Thymus (tissue), 14 donors: ENCODE measurements at places on chromosomes 6 and 20. TPM values are rescaled to one million over a fixed set of nuclear protein-coding genes. Genes with fewer than 3 reads are reported as not detected.

DNA sequence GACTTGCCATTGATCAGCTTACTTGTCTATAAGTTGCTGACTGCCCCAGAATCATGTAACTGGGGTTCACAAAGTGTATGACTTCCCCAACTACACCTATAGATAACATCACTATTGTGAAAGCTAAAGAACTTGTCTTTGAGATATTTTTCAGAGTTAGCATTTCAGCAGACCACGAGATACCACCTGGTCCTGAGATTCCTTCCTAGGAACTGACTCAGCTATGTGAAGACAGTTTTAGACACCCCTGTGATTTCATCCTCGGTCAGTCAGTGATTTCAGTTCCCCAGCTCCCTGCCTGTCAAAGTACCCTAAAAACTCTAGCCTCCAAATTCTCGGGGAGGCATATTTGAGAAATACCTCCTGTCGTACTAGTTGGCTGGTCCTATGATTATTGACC, 62.4 kb downstream of the TXNDC5 start:
- DNase-seq: no peak

DNA sequence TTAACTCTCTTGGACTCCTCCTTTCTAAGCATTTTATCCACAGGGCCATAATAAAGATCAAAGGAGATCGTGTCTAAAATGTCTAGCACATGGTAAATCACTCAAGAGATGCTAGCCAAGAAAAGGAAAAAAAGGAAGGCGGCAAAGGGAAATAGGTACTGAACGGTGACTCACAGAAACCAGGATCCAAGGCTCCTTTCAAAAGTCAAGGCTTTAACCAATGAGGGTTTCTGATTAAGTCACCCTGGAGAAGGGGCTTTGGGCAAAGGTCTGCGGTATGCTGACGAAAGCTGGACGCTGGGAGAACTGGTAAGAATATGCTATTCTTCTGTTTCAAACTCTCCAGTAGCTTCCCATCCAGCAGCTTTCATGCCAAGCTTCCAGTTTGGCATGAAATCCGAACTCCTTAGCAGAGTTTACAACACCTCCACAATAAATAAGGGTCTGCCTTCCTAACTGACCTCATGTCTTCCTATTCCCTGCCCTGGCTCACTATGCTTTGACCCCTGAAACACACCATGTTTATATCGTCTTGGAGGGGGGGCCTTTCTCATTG, 1.0 kb downstream of the TOMM34 start:
- DNase-seq: no peak

DNA sequence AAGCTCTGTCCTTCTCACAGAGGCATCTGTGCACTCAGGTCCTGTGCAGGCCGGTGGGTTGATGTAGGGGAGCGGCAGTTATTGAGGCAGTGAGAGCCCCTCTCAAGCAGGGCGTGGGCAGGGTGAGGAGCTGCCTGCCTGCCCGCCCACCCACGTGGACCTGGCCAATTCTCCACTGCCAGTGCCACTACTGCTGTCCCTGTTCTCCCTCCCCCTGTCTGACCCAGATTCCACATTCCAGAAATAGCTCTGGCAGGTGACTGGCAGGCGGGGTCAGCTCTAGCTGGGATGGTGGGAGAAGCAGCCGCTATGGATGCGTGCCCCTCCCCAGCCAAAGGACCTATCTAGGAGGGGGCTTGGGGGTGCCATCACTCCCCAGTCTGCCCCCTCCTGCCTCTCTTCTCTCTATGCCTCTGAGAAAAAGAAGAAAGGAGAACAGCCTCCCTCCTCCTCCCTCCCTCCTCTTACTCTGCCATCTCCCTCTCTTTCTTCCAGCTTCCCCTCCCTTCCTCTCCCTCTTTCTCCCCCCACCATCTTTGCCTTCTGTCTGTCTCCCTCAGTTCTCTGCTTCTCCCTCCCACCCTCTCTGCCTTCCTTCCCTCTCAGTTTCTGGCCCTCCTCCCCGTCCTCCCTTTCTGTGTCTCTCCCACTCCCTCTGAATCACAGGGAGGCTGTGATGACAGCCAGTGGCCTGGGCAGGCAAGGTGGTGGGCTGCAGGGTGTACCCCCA, 86.5 kb upstream of the MYL9 start:
- no peak for DNase-seq

DNA sequence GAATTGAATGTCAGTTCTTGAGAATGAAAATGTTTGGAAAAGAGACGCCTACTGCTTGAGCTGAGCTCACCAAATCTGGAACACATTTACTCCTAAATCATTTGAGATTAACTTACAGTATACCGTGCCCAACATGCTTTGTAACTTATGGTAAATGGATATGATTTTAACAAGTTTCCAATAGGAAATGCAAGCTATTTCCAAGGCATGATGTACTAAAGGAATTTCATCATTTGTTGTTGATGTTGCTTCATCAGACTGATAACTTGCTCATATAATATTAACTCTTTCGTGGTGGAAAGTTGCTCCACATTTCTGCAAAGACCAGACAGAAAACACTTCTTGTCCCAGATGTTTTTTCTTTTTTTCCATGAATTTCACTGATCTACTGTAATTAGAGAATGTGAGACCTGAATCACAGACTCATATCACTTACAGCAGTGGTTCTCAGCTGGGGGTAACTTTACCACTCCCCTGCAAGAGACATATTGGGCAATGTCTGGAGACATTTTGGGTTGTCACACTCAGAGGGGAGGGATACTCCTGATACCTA, 116.6 kb upstream of the TRAF3IP2 start:
- no peak for DNase-seq

DNA sequence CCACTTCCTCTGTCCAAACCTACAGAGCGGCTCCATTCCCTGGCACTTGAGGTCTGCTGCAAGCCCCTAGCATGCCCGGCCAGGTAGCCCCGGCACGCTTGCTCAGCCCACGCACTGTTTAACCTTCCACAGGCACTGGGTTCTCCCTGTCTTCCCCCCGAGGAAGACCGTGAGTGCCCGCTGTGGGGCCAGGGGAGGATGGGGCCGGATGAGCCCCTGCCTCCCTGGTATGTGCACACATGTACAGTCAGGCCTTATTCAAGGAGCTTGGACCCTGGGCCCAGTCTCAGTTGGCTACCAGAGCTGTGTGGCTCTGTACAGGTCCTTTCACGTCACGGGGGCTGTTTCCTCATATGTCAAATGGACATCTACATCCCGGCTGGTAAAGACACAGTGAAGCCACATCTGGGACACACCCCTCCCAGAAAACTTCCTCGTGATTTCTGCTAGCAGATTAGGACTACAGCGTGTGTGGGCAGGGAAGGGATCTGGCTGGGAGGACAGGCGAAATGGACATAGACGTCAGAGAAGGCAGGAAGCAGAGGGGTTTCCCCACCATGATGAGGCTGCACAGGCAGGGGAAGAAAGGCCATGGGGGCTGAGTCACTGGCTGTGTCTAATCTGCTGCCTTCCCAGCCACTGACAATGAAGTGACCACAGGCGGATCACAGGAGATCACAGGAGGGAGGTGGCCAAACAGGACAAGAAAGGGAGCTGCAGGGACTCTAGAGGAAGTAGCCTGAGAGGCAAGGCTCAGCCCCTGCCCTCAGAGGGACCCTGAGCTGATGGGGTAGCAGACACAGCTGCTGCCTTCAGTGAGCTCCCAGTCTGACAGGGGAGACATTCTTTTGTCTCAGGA, 62.9 kb downstream of the MRPL14 start:
- no peak for DNase-seq

DNA sequence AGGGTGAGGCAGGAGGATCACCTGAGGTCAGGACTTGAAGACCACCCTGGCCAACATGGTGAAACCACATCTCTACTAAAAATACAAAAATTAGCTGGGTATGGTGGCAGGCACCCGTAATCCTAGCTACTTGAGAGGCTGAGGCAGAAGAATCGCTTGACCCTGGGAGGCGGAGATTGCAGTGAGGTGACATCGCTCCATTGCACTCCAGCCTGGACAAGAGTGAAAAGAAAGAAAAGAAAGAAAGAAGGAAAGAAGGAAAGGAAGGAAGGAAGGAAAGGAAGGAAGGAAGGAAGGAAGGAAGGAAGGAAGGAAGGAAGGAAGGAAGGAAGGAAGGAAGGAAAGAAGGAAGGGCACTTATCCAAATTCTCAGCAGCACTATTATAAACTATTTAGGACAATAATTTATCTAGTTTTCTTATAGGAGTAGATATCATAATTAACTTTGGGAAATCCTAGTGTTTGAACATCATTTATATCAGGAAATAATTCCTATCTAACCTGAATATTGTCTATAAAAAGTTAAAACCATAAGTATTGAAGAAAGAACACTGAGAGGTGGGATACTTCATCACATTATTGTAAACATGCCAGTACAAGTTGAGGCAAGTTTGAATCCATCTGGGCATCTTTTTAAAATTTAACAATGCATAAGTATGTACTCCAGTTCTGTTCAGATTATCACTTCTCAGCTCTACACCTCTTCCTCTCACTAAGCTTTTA, 305.5 kb downstream of the SLC35F1 start:
- no peak for DNase-seq

GRCh38 chr6:157220485-157220884, 102.8 kb downstream of the TMEM242 start:
- no peak for DNase-seq

GRCh38 chr6:112307707-112308106, 39.4 kb upstream of the RFPL4B start:
- DNase-seq: no peak

DNA sequence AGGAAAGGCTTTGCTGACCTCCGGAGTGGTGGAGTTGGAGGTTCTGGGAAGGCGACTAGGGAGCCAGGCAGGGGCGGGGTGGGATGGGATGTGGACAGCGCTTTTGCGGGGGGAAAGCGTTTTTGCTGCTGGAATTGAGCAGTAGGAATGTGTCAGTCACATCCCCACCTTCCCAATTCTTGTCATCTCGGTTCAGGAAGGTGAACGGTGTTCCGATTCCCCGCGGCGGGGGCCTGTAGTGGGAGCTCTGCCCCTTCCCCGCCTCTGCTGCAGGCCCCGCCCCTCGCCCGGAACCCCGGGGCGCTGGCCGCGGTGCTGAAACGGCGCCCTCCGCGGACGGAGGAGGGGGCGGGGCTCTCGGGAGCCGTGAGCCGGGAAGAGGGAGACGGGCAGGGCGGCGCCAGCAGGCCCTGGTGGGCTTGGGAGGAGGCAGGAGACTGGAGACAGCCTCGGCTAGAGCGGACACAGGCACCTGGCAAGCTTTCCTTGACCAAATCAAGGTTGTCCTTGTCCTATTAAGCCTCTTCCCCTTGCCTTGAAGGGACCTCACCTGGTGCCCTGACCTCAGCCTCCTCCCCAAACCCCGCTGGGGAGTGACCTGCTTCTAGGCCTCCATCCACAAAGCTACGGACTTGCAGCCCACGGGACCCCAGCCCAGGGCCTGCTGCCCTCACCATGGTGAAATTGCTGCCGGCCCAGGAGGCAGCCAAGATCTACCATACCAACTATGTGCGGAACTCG, at the start of gene LHFPL5:
TSS of gene LHFPL5 (plus strand) at position 357 of the 741 bp plus-strand sequence. CDS start at position 676, 319 bp downstream.
- peak; percentile 60 for DNase-seq

- no peak for DNase-seq
Measured at GRCh38 chr20:3307725-3308124, 68.7 kb upstream of the SLC4A11 start.

DNA sequence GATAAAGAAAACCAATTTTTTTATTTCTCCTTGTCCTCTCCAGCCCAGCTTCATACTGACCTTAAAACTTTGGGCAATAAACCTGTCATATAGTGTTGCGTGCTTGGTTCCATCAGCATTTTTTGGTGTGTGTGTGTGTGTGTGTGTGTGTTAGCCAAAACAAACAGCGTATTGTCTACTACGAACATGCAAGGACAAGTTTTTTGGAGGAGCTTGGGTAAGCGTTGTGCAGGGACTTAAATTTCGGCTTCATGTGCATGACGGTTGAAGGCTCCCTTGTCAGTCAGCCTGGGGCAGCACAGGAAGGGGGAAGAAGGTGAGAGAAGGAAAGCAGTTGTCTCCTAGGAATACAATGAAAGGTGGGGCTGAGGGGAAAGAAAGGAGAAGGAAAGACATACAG, 62.0 kb upstream of the PAX1 start:
- DNase-seq: no peak

DNA sequence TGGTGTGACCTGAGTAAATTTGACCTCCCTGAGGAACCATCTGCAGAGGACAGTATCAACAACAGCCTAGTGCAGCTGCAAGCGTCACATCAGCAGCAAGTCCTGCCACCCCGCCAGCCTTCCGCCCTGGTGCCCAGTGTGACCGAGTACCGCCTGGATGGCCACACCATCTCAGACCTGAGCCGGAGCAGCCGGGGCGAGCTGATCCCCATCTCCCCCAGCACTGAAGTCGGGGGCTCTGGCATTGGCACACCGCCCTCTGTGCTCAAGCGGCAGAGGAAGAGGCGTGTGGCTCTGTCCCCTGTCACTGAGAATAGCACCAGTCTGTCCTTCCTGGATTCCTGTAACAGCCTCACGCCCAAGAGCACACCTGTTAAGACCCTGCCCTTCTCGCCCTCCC, 24.3 kb downstream of the GTSF1L start:
- DNase-seq: no peak

- DNase-seq: no peak
Measured at GRCh38 chr6:79042799-79043126, 35.3 kb downstream of the PHIP start.

DNA sequence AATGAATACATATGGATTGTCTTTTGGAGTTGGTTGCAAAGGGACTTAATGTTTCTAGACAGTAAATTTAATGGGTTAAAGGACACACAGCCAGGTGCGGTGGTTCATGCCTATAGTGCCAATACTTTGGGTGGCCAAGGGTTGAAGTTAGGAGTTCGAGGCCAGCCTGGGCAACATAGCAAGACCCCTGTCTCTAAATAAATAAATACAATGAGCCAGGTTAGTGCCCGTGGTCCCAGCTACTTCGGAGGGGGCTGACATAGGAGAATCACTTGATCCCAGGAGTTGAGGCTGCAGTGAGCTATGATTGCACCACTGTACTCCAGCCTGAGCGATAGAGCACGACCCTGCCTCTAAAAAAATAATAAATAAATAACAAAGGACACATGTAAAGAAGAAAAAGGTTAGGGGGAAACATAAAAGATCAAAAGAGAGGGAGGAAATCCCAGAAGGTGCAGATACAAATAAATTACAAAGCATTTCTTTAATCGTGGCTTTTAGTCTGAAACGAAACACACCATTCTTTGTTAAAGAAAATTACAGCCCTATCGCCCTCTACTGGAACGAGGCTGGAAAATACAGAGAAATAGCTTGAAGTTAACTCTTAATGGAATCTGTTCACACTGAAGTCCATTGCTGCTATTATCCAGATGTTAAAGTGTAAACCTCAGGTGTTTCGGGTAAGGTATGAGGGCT, 42.6 kb upstream of the SCML4 start:
- DNase-seq: peak; percentile 40

DNA sequence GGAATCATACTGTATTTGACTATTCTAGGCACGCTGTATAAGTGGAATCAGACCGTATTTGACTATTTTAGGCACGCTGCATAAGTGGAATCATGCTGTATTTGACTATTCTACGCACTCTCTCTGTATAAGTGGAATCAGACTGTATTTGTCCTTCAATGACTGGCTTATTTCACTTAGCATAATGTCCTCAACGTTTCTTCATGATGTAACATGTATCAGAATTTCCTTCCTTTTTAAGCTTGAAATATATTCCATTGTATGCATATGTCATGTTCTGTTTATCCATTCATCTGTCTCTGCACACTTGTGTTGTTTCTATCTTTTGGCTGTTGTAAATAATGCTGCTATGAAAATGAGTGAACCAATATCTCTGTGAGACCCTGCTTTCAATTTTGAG, 5.7 kb downstream of the CCDC170 start:
- DNase-seq: no peak

CASS4 gene
- polyA plus RNA-seq: 3.7 TPM

OXT gene
- 3.6 TPM for polyA plus RNA-seq

MLIP gene
- 1.1 TPM for polyA plus RNA-seq

ZNF343 gene
- polyA plus RNA-seq: 5.4 TPM

CDH26 gene
- polyA plus RNA-seq: 14.7 TPM

PSORS1C2 gene
- polyA plus RNA-seq: 16.4 TPM
